ENCODE measurements at places on chromosomes 1 and 21. TPM values are rescaled to one million over a fixed set of nuclear protein-coding genes. Genes with fewer than 3 reads are reported as not detected.

The SLC22A15 gene
- 0.25 TPM for total RNA-seq

The FPGT gene
- total RNA-seq = 7.2 TPM

The VSIG8 gene
- total RNA-seq = not detected

The GOLT1A gene
- total RNA-seq = not detected

The ANXA9 gene
- total RNA-seq = 0.25 TPM

The BLACAT1 gene
- 0.13 TPM for total RNA-seq

The LCE6A gene
- not detected for total RNA-seq

The PROX1 gene
- 0.09 TPM for total RNA-seq

- no peaks in the 10 kb centered on the region for H3K27me3 ChIP-seq
- no peaks in the 10 kb centered on the region for H3K36me3 ChIP-seq
- no peak for DNase-seq
- no peak overlapping the region for H3K27ac ChIP-seq
- H3K4me3 ChIP-seq = no peak overlapping the region
Observed at GRCh38 chr21:44473915-44474555, 18.7 kb downstream of the LRRC3 start.

- H3K4me1 ChIP-seq = no peaks in the 10 kb centered on the region
- no peak overlapping the region for H3K27ac ChIP-seq
- H3K4me3 ChIP-seq = no peak overlapping the region
- no peak for DNase-seq
Observed at GRCh38 chr21:14284481-14284880, 68.5 kb downstream of the RBM11 start.

DNA sequence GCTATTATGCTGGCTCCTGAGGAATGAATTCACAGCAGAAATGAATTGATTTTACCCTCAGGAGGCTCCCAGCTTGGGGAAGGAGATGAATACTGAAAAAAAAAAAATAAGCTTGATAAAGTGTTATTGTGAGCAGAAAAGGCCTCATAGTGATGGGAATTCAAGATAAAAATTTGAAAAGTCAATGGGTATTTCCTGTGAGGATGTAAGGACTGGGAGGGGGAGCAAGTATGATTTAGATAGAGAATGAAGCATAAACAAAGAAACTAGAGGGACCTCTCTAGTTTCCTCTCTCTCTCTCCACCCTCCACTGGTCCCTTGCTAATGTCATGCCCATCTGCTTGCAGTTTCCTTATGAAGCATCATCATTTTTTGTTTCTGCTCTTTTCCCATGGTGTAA, 439.0 kb upstream of the PLXNA2 start:
- H3K27ac ChIP-seq = no peak overlapping the region
- H3K36me3 ChIP-seq = no peaks in the 10 kb centered on the region
- no peak overlapping the region for H3K4me3 ChIP-seq
- no peaks in the 10 kb centered on the region for H3K4me1 ChIP-seq
- no peak for DNase-seq
- peaks cover 8% of the 10 kb centered on the region for H3K27me3 ChIP-seq

GRCh38 chr1:157978586-157979403, 14.7 kb upstream of the KIRREL1 start:
- no peak overlapping the region for H3K27ac ChIP-seq
- H3K36me3 ChIP-seq = no peaks in the 10 kb centered on the region
- H3K27me3 ChIP-seq = peaks cover 22% of the 10 kb centered on the region
- no peak overlapping the region for H3K4me3 ChIP-seq
- DNase-seq = no peak
- H3K4me1 ChIP-seq = no peaks in the 10 kb centered on the region

GRCh38 chr1:231359113-231359512, 21.0 kb downstream of the SPRTN start:
- H3K27me3 ChIP-seq = no peaks in the 10 kb centered on the region
- no peak overlapping the region for H3K4me3 ChIP-seq
- H3K4me1 ChIP-seq = peaks cover 6% of the 10 kb centered on the region
- no peak overlapping the region for H3K27ac ChIP-seq

GRCh38 chr21:43975469-43976098, 36.5 kb upstream of the TRAPPC10 start:
- H3K36me3 ChIP-seq = no peaks in the 10 kb centered on the region
- H3K4me1 ChIP-seq = peaks cover 6% of the 10 kb centered on the region
- peak; percentile 91 for DNase-seq
- H3K27me3 ChIP-seq = no peaks in the 10 kb centered on the region

GRCh38 chr21:41878831-41879189, 334 bp downstream of the PRDM15 start:
- DNase-seq = peak; percentile 84
- peaks cover 24% of the 10 kb centered on the region for H3K4me1 ChIP-seq
- no peak overlapping the region for H3K27ac ChIP-seq
- H3K4me3 ChIP-seq = peak overlapping the region; percentile 49
- H3K36me3 ChIP-seq = peaks cover 14% of the 10 kb centered on the region

- H3K4me3 ChIP-seq = no peak overlapping the region
- no peaks in the 10 kb centered on the region for H3K27me3 ChIP-seq
- H3K4me1 ChIP-seq = no peaks in the 10 kb centered on the region
- no peak for DNase-seq
- H3K27ac ChIP-seq = no peak overlapping the region
Observed at GRCh38 chr21:21813289-21813688, 815.1 kb downstream of the NCAM2 start.

DNA sequence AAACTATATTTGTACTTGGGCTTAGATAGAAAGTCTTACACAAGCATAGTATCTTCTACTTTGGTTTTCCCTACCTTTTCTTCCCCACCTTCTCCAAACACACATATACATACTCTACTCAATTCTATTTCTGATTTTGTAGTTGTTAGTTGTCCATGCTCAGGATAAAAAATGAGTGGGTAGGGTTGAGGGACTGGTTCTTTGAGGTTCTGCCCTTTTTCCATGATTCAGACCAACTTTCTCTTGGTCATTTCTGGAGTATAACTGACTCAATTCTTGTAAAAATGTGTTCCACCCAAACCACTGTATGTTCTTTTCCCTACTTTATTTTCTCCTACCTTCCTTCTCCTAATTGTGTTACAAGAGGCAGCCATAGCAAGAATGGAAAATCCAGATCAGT, 3.3 kb downstream of the CFAP126 start:
- peaks cover 25% of the 10 kb centered on the region for H3K4me1 ChIP-seq
- peak overlapping the region; percentile 65 for H3K27ac ChIP-seq
- H3K36me3 ChIP-seq = peaks cover 22% of the 10 kb centered on the region

DNA sequence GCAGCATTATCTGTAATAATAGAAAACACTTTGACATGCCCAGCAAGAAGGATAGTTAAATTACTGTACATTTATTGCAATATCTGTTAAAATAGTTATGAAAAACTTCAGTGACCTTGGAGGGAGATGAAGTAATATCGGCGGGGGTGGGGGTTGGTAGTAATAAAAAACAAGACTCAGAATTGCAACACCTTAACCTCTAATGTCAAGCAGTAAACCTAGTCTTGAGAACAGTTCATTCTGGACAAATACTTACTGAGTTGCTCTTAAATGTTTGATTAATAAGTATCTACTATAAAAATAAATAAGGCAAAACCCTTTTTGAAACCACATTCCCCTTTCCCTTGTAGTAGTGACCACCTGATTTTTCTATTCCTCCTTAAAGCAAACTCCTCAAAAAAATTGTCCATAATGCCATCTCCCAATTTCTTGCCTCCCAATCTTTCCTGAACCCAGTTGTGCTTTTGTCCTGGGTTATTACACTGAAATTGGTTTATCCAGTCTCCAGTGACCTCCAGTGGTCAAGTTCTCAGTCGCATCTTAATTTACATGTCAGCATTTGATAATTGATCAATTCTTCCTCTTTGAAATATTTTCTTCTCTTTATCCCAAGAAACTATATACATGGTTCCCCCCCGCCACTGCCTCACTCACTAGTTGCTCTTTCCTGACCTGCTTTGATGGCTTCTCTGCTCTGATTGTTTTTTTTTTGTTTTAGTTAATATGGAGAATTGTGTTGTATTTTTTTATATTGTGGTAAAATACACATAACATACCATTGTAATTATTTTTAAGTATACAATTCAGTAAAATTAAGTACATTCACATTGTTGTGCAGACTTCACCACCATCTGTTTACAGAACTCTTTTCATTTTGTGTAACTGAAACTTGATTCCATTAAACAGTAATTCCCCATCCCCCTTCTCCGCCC, 36.8 kb downstream of the RAP1A start:
- H3K4me1 ChIP-seq = peaks cover 53% of the 10 kb centered on the region
- no peak overlapping the region for H3K27ac ChIP-seq
- H3K4me3 ChIP-seq = no peak overlapping the region

GRCh38 chr1:55138823-55139222, 76.3 kb downstream of the USP24 start:
- peaks cover 10% of the 10 kb centered on the region for H3K4me1 ChIP-seq
- H3K36me3 ChIP-seq = peaks cover 29% of the 10 kb centered on the region
- no peak overlapping the region for H3K27ac ChIP-seq
- H3K27me3 ChIP-seq = no peaks in the 10 kb centered on the region

DNA sequence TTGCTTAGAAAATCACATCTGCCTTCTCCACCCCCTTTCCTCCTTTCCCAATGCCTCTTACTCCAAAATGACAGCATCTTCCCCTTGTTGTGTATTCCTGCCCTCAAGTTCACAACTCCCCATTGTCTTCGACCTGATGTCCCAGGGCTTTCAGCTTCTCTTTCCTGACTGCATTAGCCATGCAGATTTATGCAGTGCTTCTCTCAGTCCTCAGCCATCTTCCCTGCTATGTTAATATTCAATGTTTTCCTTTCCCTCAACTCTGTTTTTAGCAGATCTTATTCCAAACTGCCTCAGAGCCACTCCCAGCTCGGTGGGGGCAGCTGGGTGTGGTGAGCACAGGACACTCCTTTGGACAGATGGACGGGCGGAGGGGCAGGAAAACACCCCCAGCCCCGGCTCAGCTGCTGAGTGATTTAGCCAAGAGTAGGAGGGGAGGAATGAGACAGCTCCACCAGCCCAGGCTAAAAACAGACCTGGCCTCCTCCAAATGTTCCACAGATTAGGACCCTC, 71.0 kb downstream of the CD2 start:
- peaks cover 49% of the 10 kb centered on the region for H3K4me1 ChIP-seq
- peak overlapping the region; percentile 76 for H3K4me3 ChIP-seq
- DNase-seq = no peak
- H3K27ac ChIP-seq = peak overlapping the region; percentile 97
- H3K27me3 ChIP-seq = no peaks in the 10 kb centered on the region
